A549 treated with GW870086 at 1 μM for 4 hours (cell line): ENCODE measurements at places on chromosomes 1 and 21. TPM values are rescaled to one million over a fixed set of nuclear protein-coding genes. Genes with fewer than 3 reads are reported as not detected.

The LCE3E gene
- total RNA-seq, result 0.51 TPM in 1 of 5 replicates, not detected in the others

The BOLA1 gene
- 16.3 to 24.2 TPM (median 23.3 TPM) in 5 replicates for total RNA-seq

The LHX8 gene
- total RNA-seq, result 0.77 to 1.3 TPM (median 0.97 TPM) in 5 replicates

The C21orf58 gene
- total RNA-seq, result 3.5 to 4.6 TPM (median 4.2 TPM) in 5 replicates

The FAM163A gene
- not detected in 5 replicates for total RNA-seq

The AADACL3 gene
- not detected in 5 replicates for total RNA-seq

The CHODL gene
- total RNA-seq, result not detected in 5 replicates

The IFI44L gene
- total RNA-seq, result 0.22 TPM in 2 of 5 replicates, not detected in the others

The ZNF678 gene
- 1.3 to 1.8 TPM (median 1.7 TPM) in 5 replicates for total RNA-seq

The ZBTB40 gene
- 4.6 to 5.4 TPM (median 4.9 TPM) in 5 replicates for total RNA-seq

The MPL gene
- total RNA-seq, result 0.07 to 0.30 TPM in 2 of 5 replicates, not detected in the others

The KLHDC8A gene
- 0.66 to 1.1 TPM (median 0.79 TPM) in 5 replicates for total RNA-seq

The KCNK1 gene
- total RNA-seq, result 14.3 to 22.8 TPM (median 18.0 TPM) in 5 replicates

The TTC34 gene
- total RNA-seq, result 0.02 to 0.05 TPM (median 0.03 TPM) in 5 replicates

The DCST2 gene
- total RNA-seq, result 0.17 to 0.80 TPM (median 0.29 TPM) in 5 replicates

The LRRC7 gene
- total RNA-seq, result not detected in 5 replicates

The KCNJ9 gene
- total RNA-seq, result not detected in 5 replicates

The PODN gene
- not detected in 5 replicates for total RNA-seq

The PPIAL4G gene
- total RNA-seq, result not detected in 5 replicates

The KCNJ10 gene
- total RNA-seq, result not detected in 5 replicates

The SFN gene
- 584 to 787 TPM (median 687 TPM) in 5 replicates for total RNA-seq

The PLPPR4 gene
- not detected in 5 replicates for total RNA-seq

The REN gene
- 0.13 TPM in 1 of 5 replicates, not detected in the others for total RNA-seq

The TMEM240 gene
- total RNA-seq, result 0.39 to 0.81 TPM (median 0.44 TPM) in 4 of 5 replicates, not detected in the other

The KRTAP7-1 gene
- total RNA-seq, result not detected in 5 replicates

The CELSR2 gene
- 3.5 to 5.1 TPM (median 4.8 TPM) in 5 replicates for total RNA-seq

The VCAM1 gene
- not detected in 5 replicates for total RNA-seq

The NUP210L gene
- 0.02 TPM in 1 of 5 replicates, not detected in the others for total RNA-seq

The RASAL2 gene
- total RNA-seq, result 14.6 to 20.8 TPM (median 17.9 TPM) in 5 replicates

The CELA2A gene
- total RNA-seq, result not detected in 5 replicates

The GCSAML gene
- total RNA-seq, result not detected in 5 replicates

The LMOD1 gene
- total RNA-seq, result not detected in 5 replicates

The BACE2 gene
- 21.5 to 24.5 TPM (median 22.3 TPM) in 5 replicates for total RNA-seq

The TMEM82 gene
- not detected in 5 replicates for total RNA-seq

The SPRR3 gene
- total RNA-seq, result not detected in 5 replicates

The LCE1B gene
- total RNA-seq, result not detected in 5 replicates

The HAO2 gene
- total RNA-seq, result not detected in 5 replicates

The LRRC39 gene
- 0.10 TPM in 1 of 5 replicates, not detected in the others for total RNA-seq

The ITLN1 gene
- not detected in 5 replicates for total RNA-seq

The SPATA45 gene
- not detected in 5 replicates for total RNA-seq

The LENEP gene
- 0.23 TPM in 1 of 5 replicates, not detected in the others for total RNA-seq

The RPL22 gene
- total RNA-seq, result 279 to 471 TPM (median 456 TPM) in 5 replicates

The FMN2 gene
- 3.7 to 5.5 TPM (median 4.9 TPM) in 5 replicates for total RNA-seq

The ITLN2 gene
- 0.30 to 0.93 TPM (median 0.57 TPM) in 5 replicates for total RNA-seq

The RXFP4 gene
- total RNA-seq, result not detected in 5 replicates

The SLC45A1 gene
- total RNA-seq, result 5.2 to 7.2 TPM (median 7.0 TPM) in 5 replicates

The S100A4 gene
- total RNA-seq, result 1,668 to 2,055 TPM (median 1,841 TPM) in 5 replicates

The PCBP3 gene
- 0.62 to 2.1 TPM (median 1.6 TPM) in 5 replicates for total RNA-seq

The ST6GALNAC5 gene
- not detected in 5 replicates for total RNA-seq

The TRAF3IP3 gene
- not detected in 5 replicates for total RNA-seq

The KRTAP21-2 gene
- total RNA-seq, result not detected in 5 replicates

The DRAXIN gene
- total RNA-seq, result 0.03 to 0.14 TPM (median 0.07 TPM) in 5 replicates

The KDF1 gene
- total RNA-seq, result 0.08 to 0.40 TPM (median 0.09 TPM) in 5 replicates

The PGLYRP3 gene
- not detected in 5 replicates for total RNA-seq

The HLX gene
- total RNA-seq, result 3.1 to 5.5 TPM (median 3.8 TPM) in 5 replicates

The FNDC7 gene
- not detected in 5 replicates for total RNA-seq

The ETV3L gene
- total RNA-seq, result not detected in 5 replicates

The APCS gene
- total RNA-seq, result not detected in 5 replicates
